ENCODE measurements at places on chromosomes 2 and 18.

GRCh38 chr2:120747706-120748105 lies 12.0 kb downstream of the GLI2 start:
- DNase-seq, result no peak

DNA sequence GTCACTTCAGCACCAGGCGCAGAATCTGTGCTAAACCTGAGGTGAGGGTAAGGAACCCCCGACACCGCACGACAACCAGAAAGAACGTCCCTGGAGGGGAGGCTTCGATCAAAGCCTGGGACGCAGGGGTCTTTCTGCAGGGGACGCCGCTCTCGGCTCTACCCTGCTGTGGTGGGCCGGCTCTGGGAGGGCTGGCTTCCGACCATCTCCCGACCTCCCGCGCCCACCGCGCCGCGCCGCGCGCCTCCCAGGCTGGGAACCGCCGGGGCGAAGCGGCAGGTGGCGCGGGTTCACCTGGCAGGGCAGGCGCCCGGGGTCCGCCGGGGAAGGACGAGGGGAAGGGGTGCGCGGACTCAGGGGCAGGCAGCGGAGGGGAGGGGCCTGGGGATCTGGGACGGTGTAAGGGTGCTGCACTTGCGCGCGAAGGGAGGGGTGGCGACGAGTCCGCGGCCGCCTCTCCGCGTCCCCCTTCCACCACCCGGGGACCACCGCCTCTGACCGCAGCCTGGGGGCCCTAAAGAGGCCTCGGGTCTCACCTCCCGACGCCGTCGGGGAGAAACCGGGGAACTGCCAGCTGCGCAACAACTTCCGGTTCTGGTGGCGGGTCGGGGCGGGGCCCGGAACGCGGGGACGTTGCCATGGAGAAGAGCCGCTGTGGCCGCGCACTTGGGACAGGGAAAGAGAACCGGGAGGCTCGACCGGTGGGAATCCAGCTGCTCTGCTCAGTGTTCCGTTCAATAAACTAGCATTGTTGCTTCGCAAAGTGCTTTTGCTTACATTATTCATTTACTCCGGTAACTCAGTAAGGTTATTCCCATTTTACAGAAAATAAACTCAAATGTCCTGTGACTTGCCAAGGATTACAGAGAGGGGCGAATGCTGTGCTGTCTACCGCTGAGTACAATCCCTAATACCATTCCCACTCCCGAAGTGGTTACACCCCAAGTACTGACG lies at the start of gene ZNF396:
ZNF396 (minus strand) TSS at position 596 of the 954 bp plus-strand sequence. CDS start 3,045 bp downstream, outside the sequence.
- DNase-seq, result peak; percentile 61

DNA sequence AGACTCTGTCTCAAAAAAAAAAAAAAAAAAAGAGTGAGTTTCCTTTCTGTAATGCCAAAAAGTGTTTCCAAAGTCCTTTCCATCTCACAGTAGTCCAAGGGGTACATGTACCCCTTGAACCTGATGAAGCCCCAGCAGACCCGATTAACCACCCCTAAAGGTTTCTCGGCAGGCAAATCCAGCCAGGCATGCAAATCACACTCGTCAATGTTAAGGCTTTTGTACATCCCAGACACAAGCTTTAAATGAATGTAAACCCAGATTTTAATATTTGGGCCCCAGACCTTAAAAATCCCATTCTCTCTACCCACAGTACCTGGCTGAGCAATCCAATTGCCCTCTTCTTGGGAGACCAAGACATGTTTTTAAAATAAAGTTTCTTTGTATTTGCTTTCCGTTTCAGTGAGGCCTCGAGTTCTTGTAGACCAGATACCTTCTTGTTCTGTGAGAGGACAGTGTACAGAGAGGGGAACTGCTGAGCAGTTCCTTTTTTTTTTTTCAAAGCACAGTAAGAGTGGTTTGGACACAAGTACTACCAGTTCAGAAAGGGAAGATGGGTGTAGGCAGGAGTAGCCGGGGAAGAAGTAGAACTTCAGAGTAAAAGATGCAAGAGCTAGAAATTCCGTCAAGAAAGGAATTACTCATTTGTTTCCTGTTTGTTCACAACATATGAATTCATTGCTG lies at the start of gene NLRC4:
NLRC4 (minus strand) TSS at position 465 of the 684 bp plus-strand sequence. CDS start 8,111 bp downstream, outside the sequence.
- DNase-seq, result no peak

DNA sequence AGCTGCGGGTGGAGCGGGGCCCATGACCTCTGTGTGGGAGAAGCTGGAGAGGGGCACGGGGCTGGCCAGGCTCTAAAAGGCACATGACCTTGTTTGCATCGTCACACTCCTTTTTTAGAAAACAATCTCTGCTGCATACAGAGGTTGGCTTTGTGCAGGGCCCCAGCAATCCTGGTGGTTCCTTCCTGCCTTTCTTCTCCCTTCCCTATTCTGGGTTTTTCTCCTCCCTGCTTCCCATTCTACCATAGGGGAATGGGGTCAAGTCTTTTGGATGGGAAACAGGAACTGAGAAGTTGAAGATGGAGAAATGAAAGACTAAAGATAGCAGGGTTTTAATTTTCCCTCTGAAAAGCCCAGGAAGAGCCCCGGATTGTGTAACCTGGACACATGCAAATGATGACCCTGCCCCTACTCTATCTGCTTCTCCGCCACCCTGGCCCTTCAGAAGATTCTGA lies 53.9 kb downstream of the ASAP2 start:
- DNase-seq, result no peak

- DNase-seq, result no peak
Measured at GRCh38 chr2:70116936-70117552, 29.8 kb downstream of the PCBP1 start.

DNA sequence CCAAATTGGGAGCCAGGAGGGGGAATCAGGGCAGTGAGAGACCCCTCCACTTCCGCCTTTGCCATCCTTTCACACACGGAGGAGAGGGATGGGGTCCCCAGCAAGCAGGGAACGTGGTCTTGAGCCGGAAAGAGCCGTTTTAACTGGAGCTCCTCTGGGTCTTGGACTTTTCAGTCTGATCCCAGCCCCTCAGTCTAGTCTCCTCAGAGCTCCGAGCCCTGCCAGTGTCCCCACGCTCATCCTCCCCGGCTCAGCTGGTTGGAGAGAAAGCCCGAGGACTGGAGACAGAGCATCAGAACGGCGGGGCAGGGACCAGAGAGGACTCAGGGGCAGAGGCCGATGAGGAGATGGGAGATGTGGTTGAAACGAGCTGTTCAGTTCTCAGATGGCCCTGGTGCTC lies 26.1 kb upstream of the OTOF start:
- DNase-seq, result no peak

All from NCI-H2227 treated with DMSO at 0.1 percent for 48 hours (cell line).